ENCODE measurements at places on chromosomes 7 and 10.

GRCh38 chr10:67884313-67884841 lies at the start of gene SIRT1:
Gene SIRT1 (plus strand): TSS chr10:67884656. CDS start chr10:67884722, 66 bp downstream.
- DNase-seq = peak; percentile 91

DNA sequence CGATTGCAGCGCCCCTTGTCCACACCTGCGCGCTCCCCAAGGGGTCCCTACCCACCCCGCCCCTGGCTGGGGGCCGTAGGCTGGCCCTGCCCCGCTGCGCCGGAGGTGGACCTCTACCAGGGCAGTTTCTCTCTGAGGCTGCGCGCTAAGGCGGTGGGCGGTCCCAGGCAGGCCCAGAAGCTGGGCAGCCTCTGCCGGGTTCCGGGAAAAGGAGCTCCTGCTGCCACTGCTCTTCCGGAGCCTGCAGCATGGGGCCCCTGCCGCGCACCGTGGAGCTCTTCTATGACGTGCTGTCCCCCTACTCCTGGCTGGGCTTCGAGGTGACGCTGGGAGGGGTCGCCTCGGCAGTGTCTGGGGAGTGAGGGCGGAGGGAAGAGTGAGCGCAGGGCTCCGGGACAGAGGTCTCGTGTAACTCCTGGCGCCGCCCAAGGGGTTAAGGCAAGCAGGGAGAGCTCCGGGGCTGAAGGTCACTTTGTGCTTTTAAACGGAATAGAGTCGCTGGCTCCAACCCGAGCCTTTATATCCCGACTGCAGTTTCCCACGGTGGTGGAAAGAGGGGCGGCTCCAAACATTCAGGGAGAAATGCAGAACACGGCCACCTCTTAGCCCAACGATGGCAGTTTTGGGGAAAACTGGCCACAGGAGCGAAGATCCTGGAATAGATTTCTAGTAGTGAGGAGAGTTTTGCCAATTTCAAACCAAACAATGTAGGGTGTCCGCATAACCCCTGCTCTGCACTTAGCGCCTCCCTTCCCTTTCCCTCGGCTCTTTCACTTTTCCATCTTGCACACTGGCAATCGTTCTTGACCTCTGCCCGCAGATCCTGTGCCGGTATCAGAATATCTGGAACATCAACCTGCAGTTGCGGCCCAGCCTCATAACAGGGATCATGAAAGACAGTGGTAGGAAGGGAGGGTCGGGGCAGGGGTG lies at the start of gene GSTK1:
TSS of gene GSTK1 (plus strand) at position 176 of the 930 bp plus-strand sequence. CDS start at position 249, 73 bp downstream.
- peak; percentile 42 for DNase-seq

DNA sequence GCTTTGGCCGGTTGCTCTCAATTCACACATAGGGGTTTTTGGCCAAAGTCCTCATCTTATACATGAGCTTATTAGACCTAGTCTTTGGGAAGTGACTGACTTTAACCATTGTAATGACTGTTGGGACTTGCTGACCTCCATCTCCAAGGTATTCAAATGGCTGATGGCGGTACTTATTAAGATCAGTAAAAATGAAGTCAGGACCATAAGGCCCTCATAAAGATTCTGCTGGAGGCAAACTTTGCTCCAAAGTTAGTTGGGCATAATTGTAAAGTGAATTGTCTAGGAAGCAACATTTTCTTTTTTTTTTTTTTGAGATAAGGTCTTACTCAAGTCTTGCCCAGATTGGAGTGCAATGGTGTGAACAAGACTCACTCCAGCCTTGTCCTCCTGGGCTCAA lies 76.3 kb upstream of the MKLN1 start:
- DNase-seq = no peak

DNA sequence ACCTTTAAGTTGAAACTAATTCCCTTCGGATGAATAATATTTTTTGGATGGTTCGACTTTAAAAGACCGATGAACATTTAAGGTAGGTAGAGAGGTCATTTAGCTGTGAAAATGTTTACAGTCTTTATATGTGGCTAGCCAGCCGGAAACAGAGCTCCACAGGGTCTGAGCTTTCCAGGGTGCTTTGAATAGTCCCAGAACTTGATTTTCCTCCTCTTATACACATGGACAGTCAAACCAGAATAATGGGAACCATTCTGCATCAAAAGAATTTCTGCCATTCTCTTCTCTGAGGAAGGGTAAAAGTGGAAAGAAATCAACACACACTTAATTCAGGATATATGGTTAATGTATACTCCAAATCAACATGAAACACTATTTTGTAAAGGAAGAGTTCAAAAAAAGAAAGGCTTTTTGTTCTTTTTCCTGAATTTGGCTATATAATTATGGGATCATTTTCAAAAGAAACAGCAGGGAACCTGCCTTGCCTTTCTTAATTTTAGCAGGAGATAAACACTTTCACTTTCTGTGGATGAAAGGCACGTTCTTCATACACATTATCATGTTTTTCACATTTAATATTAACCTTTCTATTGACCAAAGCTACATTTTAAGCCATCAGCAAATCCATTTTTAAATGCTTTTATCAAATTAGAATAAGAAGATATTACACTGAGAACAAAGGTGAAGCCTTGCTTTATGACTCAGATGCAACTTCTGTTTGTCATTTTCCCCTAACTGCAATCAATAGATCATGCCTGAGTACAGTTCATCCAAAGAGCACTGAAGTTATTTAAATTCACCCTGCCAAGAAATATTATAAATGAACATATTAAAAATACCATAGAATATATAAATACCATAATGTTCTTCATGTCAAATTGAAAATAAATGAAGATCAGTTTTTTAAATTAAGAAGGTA lies 307.3 kb downstream of the THSD7A start:
- DNase-seq = no peak

DNA sequence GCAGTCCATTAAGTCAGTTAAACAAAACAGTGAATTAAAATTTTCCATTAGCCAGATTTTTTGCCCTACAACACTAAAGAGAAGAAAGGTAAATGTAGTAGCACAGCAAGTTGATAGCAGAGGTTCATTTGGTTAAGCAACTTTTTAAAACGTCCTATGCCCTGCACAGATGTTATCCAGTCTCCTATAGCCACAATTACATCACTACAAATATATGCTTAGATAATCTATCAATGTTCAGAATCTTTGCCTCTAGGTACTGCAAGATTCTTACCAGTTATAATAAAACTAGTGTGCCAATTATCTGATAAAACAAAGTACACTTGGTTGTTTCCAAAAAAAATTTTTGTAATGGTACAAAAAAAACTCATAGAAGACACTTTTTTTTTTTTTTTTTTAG lies 175.5 kb upstream of the MYO3A start:
- no peak for DNase-seq

DNA sequence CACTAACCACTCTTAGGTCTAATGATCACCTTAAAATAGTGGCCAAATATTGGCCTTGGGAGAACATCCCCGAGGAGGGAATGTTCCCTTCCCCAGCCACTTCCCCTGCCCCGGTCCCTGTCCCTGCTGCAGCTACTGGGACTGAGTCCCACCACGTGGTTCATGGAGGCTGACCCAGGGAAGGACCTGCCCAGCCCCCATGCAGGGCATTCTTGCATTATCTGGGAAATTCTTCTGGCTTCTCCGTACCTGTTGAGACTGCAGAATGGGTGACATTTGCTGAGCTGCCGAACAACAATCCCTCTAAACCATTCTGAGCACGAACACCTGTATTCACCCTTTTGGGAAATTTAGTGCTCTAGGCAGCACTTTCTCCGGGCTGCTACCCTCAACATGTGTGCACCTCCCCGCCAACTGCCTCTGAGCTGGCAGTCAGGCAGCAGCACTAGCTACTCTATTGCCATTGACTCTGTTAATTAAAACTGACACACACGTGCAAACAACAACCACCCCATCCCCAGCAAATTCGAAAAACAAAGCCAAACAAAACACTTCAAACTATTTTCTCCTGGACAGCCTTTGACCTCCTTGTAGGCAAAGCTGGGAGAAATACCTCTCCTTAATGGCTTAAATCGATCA lies 567.4 kb upstream of the MKI67 start:
- DNase-seq = no peak

DNA sequence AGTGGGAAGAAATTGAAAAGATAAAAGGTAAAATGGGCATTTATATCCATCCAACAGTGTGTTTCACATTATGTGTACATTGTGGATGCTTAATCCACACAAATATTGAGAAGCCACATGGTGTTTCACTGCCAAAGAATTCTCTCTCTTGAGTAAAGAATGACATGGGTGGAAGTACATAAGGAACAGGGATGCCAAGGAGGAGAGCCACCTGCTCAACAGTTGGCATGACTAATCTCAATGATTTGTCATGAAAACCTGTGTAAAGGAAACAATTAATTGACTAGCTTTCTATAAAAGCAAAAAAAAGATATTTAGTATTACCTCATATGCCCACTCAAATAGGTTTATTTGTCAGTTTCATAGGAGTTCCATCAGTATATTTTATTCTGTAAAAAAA lies 43.1 kb downstream of the MAGI2 start:
- DNase-seq = no peak

- no peak for DNase-seq
Observed at GRCh38 chr10:112286837-112287818, 3.9 kb downstream of the TECTB start.

DNA sequence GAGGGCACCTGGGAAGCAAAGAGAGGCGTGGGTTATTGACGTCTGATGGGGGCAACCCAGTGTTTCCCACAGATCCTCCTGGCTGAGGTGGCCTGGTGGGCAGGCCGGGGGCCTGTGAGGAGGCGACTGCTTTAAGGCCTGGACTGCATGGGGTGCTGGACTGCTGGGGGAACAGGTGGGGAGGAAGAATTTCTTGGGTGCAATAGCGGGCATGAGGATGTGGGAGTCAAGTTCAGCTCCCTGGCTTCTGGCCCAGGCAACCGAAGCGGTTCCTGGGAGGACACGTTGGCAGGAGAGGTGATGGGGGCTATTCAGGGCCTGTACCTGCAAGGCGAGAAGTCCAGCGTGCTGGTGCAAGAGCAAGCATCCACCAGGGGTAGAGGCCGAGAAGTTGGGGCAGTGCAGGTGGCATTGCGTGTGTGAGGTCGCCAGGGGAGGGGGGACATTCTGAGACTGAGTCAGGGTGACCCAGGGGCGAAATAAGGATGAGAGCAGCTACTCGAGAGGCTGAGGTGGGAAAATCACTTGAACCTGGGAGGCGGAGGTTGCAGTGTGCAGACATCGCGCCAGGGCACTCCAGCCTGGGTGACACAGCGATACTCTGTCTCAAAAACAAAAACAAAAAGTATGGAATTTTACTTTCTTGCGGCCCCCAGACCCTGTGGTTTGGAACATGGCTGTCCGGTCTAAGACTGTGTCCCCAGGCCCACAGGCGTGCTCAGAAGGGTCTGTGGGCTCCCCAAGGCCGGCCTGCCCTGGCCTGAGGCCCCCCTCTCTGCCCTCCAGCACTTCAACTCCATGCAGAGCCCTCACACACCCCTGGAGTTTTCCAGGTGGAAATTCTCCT lies 53.6 kb upstream of the ELN start:
- no peak for DNase-seq

DNA sequence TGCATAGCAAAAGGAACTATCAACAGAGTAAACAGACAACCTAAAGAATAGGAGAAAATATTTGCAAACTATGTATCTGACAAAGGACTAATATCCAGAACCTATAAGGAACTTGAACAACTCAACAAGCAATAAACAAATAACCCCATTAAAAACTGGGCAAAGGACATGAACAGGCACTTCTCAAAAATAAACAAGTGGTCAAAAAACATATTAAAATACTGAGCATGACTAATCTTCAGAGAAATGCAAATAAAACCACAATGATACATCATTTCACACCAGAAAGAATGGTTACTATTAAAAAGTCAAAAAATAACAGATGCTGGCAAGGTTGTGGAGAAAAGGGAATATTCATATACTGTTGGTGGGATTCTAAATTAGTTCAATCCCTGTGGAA lies 17.1 kb downstream of the MAGI2 start:
- DNase-seq = no peak

GRCh38 chr7:55185941-55186609 lies 167.3 kb downstream of the EGFR start:
- DNase-seq = no peak

GRCh38 chr7:29113384-29114102 lies 32.8 kb downstream of the CPVL start:
- no peak for DNase-seq

GRCh38 chr10:23432166-23432565 lies 6.7 kb upstream of the OTUD1 start:
- DNase-seq = no peak

GRCh38 chr10:87913156-87913921 lies 49.9 kb downstream of the PTEN start:
- no peak for DNase-seq

GRCh38 chr10:78642269-78642816 lies 426.4 kb upstream of the ZMIZ1 start:
- no peak for DNase-seq

- no peak for DNase-seq
Observed at GRCh38 chr7:100546926-100547800, 8.2 kb downstream of the AGFG2 start.

DNA sequence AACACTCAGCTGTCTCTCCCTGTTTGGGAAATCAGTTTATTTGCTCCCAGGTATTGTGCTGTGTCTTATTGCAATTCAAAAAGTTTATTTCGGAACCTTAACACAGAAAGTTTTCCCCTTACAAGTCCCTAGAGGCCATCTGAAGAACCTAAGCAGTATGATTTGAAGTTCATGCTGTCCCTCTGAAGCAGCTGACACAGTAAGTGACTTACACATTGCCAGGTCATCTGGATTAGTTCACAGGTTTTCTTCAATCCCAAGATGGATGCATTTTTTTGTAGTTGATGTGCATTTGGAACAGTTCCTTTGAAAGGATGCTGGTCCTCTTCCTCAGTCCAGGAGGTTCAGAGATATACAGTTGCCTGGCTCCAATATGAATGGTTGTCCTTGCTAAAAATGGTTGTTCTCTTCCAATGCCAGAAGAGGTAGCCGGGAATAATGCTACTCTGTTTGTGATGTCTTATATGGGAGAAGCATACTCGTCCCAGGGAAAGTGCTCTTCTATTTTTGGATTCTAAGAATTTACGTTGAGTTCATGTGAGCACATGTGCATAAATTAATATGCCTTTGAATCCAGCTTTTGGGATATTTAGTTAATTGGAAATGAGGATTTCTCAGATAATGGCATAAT lies 183.5 kb upstream of the PHYHIPL start:
- DNase-seq = no peak

DNA sequence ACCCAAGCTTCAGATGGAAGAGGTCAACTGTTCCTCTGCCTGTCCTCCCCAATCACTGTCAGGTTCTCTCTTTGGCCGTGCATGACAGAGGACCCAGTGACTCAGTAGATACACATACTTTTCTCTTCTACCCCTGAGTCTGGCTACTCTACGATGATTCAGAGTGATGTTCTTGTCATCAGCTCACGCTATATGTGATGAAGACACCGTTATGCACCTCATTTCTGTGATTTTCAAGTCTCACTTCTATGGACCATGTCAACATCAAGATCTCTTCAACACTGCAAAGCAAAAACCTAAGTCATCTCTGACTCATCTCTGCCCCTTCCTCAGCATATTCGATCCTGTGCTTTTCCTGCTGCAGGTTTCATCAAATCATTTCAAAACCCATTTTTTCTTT lies 76.6 kb upstream of the DGKI start:
- no peak for DNase-seq

GRCh38 chr10:27695706-27696105 lies 49.9 kb downstream of the MKX start:
- no peak for DNase-seq
